ENCODE measurements at places on chromosomes 5 and 9. TPM values are rescaled to one million over a fixed set of nuclear protein-coding genes. Genes with fewer than 3 reads are reported as not detected.

GRCh38 chr9:19870988-19871387 is 82.2 kb upstream of the SLC24A2 start:
- H3K4me3 ChIP-seq, result no peak overlapping the region
- no peaks in the 10 kb centered on the region for H3K4me1 ChIP-seq
- no peak overlapping the region for H3K27ac ChIP-seq
- no peaks in the 10 kb centered on the region for H3K27me3 ChIP-seq
- H3K36me3 ChIP-seq, result peaks cover 4% of the 10 kb centered on the region

DNA sequence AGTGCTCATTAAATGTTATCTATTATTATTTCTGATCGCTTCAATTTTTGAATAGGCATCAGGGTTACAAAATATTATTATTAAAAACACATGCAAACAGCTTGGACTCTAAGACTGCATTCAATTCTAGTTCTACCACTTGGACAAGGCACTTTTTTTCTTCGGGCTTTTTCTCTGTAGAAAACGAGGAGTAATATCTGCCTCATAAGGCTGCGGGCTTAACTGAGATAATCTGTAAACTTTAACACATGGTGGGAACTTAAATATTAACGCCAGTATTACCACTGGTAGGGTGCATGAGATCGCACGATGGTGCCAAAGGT is 511 bp upstream of the SPDL1 start:
- H3K4me3 ChIP-seq, result peak overlapping the region; percentile 96
- peaks cover 1% of the 10 kb centered on the region for H3K27me3 ChIP-seq
- H3K36me3 ChIP-seq, result no peaks in the 10 kb centered on the region
- no peak for DNase-seq
- H3K27ac ChIP-seq, result peak overlapping the region; percentile 86

- no peak for DNase-seq
- H3K27ac ChIP-seq, result no peak overlapping the region
- H3K4me1 ChIP-seq, result peaks cover 17% of the 10 kb centered on the region
- H3K4me3 ChIP-seq, result no peak overlapping the region
These were observed 45.9 kb downstream of the AMBP start for GRCh38 chr9:114031948-114032840.

DNA sequence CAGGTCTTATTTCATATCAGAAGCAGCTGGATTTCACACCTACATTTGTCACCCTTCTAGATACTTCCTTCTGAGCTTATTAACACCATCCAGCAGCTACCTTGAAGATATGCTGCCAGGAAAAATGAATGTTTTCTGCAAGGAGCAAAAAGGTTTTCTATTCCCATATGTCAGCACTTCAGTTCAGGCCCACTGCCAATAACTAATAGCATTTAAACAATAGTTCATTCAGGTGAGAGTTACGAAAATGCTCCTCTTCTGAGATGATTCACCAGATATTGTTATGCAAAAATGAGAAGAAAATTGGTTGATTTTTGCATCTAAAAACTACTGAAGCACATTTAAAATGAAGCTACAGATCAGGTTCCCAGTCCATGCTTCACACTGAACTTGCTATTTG is 56.4 kb upstream of the ISL1 start:
- H3K36me3 ChIP-seq, result no peaks in the 10 kb centered on the region
- H3K4me3 ChIP-seq, result no peak overlapping the region
- H3K27ac ChIP-seq, result no peak overlapping the region
- H3K27me3 ChIP-seq, result no peaks in the 10 kb centered on the region
- no peaks in the 10 kb centered on the region for H3K4me1 ChIP-seq

- H3K4me1 ChIP-seq, result peaks cover 24% of the 10 kb centered on the region
- no peak overlapping the region for H3K4me3 ChIP-seq
- peaks cover 4% of the 10 kb centered on the region for H3K27me3 ChIP-seq
These were observed 83.3 kb downstream of the RAB3C start for GRCh38 chr5:58666141-58666540.

- H3K4me3 ChIP-seq, result no peak overlapping the region
- no peak overlapping the region for H3K27ac ChIP-seq
- peaks cover 53% of the 10 kb centered on the region for H3K36me3 ChIP-seq
These were observed 68.6 kb downstream of the SKIC3 start for GRCh38 chr5:95486191-95486590.

FGFR4 gene
- total RNA-seq, result 11.0 TPM

GRCh38 chr9:124442379-124442778 is 7.9 kb upstream of the ADGRD2 start:
- no peak overlapping the region for H3K27ac ChIP-seq
- H3K27me3 ChIP-seq, result peaks cover 9% of the 10 kb centered on the region
- H3K4me3 ChIP-seq, result no peak overlapping the region
- DNase-seq, result no peak
- H3K36me3 ChIP-seq, result peaks cover 4% of the 10 kb centered on the region

PDCD1LG2 gene
- total RNA-seq, result not detected
